COLO829 (cell line): ENCODE measurements at places on chromosomes 5 and 9.

DNA sequence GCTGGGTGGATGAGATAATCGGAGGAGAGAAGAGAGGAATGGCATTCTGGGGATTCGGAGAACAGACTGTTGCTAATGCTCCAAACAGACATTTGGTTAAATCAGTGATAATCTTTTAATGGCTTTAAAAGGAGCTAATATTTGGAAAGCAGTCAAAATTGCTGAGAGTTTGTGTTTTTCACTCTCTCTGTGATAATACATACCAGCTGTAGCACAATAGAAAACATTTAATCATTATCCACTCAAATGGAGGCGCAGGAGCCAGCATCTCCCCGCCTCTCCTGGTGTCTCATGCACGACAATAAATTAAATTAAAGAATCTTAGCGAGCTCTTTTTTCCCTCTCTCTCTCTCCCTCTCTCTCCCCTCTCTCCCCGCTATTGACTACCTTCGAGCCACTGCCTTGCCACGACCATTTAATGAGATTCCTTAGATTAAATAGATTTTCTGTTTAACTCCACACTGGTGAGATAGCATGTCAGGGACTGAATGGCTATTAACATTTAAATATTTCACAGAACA is 268.6 kb upstream of the MVB12B start:
- DNase-seq, result no peak

DNA sequence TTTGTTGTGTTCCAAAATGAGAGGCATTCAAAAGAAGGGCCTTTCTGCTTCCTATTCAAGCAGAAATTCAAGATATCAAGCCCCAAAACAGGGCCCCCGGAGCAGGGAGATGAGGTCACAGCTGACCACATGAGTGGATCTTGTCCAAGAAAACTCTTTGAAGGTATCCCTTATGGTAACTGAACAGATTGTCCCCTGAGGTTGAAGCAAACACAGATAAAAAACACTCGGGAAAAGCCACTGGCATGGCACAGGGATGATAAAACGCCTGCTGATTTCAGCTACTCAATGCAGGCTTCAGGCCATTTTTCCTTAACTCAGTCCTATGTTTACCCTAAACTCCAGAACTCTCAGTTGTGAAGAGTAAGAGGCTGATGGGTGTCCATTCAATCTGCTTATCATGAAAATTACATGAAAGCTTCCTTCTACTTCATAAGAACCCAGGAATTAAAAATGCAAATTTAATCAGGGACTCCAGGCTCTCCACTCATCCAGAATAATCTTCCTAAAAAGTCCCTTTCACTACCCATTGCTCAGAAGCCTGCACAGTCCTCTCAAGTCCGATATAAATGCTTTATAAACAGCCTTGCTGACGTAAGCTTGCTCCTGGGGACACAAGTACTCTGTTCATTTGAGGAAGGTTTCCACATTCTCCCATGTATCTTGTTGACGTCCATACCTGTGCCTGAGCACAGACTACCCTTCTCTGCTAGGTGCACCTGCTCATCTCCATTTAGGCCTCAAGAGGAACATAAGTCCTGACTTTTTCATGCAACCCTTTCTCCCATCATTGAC is 35.9 kb upstream of the SLC1A3 start:
- DNase-seq, result no peak

GRCh38 chr5:169626779-169627178 is 10.3 kb upstream of the DOCK2 start:
- DNase-seq, result no peak

DNA sequence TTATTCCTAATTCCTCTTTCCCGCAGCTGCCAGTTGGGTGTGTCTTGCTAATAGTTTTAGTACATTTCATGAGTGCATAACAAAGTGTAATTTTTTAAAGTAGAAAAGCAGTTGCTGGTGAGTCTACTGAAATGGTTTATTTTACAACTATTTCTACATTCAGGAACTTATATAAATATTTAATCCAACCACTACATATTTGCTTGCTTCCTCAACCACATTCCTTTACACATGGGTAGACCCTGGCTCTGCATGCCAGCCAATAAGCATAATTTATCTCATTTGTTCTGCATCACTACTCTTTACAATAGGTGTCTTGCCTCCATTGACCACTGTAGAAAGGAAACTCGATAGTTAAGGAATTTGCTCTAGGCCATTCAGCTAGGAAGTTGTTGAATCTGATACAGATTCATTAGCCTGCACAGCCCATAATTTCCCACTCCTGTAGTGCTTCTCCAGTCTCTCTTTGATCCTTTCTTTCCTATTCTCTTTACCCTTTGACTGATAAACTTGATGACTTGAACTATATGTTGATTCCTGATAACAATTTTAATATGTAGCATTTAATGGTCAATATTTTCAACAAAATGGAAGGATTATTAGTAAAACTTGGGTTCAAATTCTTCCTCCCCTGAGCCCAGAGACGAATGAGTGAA is 342.5 kb upstream of the ACTBL2 start:
- no peak for DNase-seq

DNA sequence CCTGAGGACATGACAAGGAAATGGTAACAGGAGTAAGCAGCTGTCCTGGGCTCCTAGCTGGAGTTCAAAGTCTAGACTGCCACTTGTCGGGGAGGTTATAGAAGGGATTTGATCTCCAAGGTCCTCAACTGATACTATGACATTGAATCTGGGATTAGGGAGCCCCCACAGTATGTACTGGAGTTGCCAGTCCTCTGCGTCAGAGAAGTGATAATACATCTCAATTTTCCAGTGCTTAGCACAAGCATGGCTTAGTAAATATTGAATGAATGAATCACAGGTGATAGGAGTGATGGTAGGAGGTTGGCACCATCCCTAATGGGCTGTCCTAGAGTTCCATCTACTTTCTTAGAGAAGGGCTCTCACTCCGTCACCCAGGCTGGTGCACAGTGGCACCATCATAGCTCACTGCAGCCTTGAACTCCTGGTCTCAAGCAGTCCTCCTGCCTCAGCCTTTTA is 6.2 kb upstream of the TPM2 start:
- DNase-seq, result no peak
